ENCODE measurements at places on chromosomes 6 and 20.

DNA sequence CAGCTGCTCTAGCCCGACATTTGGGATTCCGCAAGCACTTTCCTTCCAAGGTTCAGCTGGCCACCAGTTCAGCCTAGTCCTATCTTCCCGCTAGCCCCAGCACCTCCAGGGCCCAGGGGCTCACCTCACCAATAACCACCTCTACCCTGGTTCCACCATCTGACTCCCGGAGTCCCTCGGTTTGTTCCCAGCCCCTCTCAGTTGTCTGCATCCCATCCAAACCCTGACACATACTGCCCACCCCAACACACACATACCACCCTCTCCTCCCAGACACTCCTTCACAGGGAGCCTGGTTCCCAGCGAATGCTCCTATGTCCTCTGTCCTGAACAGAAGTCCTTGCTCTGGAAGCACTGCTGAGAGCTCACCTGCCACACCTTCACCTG, 418 bp downstream of the TNXB start:
- DNase-seq: no peak

GRCh38 chr6:1378065-1379016, 11.0 kb upstream of the FOXF2 start:
- no peak for DNase-seq

DNA sequence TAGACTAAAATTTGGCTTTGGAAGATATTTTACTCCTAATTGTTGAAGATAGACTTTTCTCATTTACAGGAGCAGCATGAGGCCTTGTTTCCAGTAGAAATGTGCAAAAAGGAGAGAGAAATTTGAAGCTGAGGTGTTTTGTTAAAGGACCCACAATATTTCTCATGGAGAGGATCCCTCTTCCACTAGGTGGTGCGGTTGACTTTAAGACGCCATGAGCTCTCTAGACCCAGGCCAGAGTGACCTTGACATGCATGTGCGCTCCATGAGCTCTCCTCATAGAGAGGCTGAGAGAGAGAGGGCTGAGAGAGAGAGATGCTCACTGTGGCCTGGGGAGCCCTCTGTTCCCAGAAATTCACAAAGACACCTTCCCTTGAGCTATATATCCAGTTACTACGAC, 861.2 kb upstream of the EYS start:
- no peak for DNase-seq

DNA sequence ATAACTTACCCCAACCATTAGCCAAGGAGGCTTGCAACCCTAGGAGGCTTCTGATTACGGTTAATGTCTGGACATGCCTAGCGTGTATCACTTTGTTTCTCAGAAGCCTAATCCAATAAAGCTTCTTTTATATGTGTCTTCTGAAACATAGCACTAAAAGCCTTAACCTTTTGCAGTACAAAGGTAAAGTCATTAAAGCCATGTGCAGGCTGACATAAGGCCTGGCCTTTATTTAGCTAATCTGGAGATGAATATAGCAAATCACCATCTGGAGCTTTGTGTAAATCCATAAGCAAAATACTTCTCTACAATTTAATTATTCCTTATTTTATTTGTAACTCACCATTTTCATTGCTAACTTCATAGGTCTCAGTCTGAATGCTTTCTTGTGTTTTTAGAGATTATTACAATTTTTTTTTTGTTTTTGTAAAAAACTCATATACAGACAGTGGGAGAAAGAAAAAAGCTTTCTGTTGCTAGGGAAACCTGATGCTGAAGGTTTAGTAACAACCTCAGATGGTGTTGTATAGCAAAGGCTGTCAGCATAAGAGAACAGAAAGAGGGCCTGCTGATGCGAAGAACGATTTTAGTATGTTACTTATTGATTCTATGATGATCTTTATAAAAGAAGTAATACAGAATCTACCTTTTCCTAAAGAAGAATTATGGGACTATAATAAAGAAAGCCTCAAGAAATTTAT, at the start of gene EYS:
Gene EYS, minus strand, starts transcription at position 101 of the 701 bp plus-strand sequence. CDS start 211,816 bp downstream, outside the sequence.
- no peak for DNase-seq

DNA sequence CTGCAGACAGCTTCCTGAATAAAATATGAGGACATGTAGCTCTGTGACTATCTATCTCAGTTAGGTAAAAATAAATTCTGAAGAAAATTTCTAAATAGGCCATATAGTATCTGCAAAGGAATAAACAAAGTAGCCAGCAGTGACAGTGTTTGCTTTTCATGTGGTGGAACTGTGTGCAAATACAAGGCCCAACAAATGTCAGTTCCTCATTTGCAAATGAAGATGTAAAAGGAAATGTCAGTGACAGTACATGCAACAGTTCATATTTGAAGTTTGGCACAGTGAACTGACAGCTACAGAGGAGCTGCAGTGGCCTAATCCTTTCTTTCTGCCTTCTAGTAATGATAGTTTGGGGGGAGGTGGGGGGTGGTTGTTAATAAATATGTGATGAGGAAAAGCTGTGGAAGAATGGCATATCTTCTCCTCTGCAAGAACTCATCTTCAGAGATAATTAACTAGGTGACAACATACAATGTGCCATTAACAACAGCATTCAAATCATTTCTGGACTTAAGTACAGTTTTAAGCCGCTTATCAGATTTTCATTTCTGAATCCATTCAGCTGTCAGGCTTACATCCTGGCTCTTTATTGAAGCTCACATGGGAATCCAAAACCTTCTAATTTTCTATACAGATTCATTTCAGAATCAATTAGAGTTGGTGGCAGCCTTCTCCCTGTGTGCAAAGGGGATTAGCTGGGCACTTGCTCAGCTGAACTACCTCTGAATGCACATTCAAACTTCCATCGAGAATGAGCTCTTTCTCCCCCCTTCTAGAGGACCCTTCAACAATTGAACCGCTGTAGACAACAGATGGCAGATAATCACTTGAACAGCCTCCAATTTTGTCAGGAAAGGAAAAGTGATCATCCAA, 1059.0 kb upstream of the EPHA7 start:
- DNase-seq: no peak

DNA sequence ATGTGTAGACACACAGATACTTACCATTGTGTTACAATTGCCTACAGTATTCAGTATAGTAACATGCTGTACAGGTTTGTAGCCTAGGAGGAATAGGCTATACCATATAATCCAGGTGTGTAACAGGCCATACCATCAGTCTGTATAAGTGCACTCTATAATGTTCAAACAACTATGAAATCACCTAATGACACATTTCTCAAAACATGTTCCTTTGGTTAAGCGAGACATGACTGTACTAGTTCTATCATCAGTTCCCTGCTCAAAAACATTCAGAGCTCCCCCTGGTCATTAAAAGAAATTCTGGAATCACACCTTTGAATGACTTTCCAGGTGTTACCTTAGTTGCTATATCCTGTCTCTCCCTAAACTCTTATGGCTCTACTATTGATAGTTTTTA, 70.4 kb upstream of the SLC2A12 start:
- DNase-seq: no peak

DNA sequence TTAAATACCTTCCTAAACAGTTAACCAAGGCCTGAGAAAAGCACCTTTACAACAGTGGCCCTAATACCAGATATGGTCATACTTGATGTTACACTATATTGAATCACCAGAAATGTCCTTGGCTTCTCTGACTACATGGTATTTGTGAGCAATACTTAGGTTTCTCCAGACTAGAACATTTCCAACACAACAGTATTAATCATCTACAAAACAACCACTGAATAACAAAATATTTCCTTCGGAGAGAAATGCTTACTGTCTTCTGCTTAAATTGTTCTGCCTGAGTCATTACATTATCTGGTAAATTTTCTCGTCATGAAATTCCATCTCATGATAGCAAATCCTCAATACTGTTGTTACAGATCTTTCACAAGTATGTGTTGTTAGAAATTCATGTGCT, 252.9 kb upstream of the RUNX2 start:
- DNase-seq: peak; percentile 99

DNA sequence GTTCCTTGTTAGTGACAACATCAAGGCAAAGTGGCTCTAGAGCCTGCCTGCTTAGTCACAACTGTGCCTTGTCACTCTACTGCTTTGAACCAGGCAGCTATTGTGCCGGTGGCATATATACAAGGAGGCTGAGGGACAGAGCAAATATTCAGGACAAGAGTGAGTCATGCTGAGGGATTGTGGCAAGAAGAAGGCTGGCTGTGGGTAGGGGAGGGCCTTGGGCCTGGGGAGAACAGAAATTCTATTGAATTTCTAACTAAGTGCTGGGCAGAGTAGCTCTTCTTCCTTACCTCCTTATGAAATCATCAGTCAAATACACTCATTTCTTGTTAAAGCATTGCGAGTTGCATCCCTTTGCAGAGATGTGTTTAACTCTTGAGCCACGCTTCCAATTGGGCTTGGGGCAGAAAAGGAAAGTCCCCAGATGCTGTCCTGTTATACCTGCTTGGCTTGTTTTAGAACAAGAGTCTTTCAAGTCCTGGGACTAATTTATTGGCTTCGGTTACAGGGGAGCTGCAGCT, 59.7 kb downstream of the PFDN4 start:
- peak; percentile 55 for DNase-seq

GRCh38 chr20:63701329-63702035, 5.0 kb downstream of the TNFRSF6B start:
- no peak for DNase-seq

DNA sequence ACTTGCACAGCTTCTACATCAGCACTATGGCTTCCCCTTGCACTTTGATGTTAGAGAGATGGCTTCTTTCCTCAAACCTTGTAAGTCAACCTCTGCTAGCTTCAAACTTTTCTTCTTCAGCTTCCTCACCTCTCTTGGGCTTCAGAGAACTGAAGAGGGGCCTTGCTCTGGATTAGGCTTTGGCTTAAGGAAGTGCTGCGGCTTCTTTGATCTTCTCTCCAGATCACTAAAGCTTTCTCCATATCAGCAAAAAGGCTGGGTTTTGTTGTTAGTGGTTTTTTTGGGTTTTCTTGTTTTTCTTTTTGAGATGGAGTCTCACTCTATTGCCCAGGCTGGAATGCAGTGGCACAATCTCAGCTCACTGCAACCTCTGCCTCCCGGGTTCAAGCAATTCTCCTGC, 24.0 kb downstream of the CDK5RAP1 start:
- DNase-seq: no peak

DNA sequence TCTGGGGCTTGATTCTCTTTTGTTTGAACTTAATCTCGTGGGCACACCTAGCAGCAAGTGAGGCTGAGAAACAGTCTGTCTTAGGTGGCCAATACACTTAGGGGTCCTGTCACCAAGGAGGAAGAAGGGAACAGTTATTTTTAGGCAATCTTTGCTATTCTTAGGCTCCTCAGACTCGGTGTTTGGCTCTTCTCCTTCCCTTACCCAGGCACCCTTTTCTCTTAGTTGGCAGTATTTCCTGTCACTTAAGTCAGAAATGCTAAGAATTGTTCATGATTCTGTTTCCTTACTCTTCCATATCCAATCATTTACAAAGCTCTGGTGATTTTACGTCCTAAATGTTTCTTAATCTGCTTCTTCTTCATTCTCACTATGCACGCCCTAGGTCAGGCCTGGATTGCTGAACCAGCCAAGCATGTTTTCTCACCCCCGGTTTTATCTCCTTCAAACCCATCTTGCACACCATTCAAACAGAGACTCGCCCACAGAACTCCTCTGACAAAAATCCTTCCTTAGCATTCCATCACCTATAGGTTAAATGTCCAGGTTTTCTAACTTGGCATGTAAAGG, 45.2 kb upstream of the TMEM217 start:
- DNase-seq: no peak

DNA sequence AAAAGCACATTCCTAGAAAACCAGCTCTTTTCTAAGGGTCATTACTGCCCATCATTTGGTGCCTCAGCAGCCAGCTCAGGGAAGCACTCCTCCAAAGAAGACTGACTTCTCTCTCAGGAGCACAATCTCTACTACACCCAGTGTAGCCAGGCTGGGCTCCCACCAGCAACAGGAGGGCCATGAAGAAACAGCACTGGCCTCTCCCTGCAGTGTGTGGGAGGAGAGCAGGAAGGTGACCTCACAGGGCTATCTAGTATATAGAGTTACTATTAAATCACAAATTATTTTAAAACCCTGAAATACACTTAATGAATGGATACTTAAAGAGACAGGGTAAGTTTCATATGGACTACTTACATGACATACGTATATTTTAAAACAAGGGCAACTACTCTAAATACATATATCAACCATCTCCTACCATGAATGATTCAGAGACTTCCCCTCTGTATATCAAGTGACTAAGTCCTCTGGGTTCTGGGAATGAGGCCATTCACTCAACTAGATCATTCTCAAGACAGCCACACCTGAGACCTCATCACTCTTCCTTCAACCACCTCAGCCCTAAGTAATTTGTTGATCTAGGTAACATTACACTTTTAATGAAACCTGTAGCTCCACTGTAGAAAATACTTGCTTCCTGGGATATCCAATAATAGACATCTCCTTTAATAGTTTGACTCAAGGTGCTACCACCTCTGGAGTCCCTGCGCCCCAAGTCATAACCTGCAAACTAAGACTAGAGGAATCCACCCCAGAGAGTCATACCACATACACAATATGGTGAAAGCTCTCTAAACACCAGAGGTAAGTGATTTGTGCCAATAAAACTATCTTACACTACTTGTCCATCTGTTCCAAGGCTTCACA, 25.2 kb downstream of the TBX18 start:
- DNase-seq: no peak

DNA sequence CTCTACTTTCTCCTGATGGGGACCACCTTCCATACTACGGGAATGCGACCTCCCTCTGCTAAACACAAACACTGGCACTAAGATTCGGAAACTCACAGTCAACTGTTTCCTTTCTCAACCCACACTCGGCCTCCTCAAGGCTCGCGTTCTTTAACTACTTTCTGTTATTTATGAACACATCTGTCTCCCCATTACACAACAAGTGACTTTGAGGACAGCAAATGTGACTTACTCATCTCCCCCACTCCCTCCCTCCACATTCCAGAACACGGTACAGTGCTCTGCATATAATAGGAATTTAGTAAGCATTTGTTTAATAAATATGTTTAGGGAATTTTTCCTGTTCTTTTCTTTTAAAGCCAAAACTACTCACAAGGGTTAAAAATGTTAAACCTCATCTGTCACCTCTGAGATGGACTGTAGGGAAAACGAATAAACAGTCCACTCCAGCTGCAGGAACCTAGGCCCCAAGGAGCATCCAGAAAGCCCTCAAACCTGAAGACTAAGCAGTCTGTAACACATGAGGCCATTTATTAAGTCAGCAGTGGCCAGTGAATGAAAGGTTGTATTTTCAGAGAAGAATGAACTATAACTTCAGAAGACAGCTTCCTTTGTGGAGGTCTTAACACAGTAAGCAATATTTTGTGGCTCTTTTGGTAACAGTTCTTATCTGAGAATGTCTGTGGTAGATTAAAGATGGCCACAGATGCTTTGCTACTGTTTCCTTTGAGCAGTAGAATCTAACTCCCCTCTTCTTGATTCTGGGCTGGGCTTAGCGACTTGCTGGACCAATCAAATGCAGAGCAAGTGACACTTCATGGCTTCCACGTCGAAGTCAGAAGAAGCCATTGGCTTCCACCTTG, 209.6 kb upstream of the DTNBP1 start:
- peak; percentile 23 for DNase-seq

GRCh38 chr20:872855-873520, 39.5 kb downstream of the FAM110A start:
- no peak for DNase-seq

All from astrocyte (in vitro differentiated cells and primary cell).